ENCODE measurements at places on chromosomes 4 and X. TPM values are rescaled to one million over a fixed set of nuclear protein-coding genes. Genes with fewer than 3 reads are reported as not detected.

- no peak for DNase-seq
Measured at GRCh38 chrX:78886550-78886949, 58.6 kb upstream of the P2RY10 start.

DNA sequence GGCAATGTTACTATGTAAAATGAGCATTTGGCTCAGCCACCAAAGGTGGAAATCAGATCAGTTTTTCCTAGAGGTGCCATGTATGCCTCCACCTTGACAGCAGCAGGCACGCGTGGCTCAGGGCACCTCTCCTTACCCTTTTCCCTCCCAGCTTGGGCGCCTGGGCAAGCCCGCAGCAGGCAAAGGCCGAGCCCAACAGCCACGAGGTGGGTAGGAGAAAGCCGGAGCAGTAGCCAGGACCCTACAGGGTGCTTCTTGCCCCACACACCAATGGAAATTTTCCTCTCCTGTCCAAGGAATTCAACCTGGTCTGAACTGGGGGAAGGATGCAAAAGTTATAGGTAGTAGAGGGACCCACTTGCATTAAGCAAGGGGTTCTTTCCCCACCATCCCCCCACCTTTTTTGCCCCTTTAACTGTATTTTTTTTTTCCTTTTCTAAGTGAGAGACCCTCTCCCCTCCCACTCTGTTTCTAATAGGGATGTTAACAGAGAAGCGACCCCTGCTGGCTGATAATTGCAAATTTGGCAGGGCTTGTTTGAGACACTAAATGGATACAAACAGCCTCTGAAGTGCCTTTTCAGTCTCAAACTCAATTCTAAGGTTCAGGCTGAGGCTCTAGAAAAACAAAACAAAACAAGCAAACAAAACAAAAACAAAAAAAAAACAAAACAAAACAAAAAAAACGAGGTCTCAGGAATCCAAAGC is 895.1 kb downstream of the PCDH18 start:
- DNase-seq, result no peak

GRCh38 chr4:106287353-106287969 is 28.5 kb downstream of the TBCK start:
- DNase-seq, result peak; percentile 67

GRCh38 chr4:142474398-142475087 is 371.6 kb downstream of the INPP4B start:
- DNase-seq, result no peak

DNA sequence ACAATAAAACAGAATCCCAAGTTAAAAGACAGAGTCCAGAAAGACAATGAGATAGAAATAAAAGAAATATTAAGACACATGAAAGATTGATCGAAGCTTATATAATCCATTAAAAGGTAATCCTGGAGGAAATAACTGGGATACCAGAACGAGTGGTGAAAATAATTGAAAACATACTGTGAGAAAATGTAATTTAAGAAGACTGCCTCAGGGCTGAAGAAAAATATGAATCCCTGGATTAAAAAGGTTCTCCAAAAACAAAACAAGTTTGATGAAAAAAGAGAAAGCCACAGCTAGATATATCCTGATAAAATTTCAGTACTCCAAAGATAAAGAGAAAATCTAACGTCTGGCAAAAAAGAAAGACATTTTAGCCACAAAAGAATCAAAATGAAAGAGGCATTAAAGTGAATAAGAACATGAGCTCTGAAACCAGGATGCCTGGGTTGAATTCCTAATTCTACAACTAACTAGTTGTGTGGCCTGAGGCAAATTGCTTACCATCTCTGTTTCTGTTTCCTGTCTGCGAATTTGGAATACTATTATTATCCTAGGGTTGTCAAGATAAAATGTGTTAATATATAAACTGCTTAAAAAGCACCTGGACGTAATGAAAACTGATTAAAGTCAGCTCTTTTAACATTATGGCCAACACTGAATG is 5.5 kb downstream of the DDX60L start:
- DNase-seq, result no peak

DNA sequence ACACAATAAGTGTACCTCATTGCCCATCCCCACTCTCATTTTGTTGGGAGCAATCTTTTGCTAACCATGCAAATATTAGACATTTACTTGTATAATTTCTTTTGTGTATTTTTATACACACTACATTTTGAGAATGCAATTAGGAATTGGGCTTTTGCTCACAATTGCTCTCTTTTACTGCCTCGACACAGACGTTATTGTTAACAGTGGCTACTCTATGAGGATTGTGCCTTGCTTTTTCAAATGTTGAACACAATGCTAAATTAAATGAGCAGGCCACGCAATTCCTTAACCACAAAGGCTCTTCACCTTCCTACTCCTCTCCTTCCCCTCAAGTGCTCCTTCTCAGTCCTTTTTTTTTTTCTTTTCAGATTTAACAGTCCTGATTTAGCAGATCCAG is 42.8 kb upstream of the HPF1 start:
- no peak for DNase-seq

GRCh38 chrX:141668371-141668770 is 30.2 kb downstream of the SPANXD start:
- DNase-seq, result no peak

DNA sequence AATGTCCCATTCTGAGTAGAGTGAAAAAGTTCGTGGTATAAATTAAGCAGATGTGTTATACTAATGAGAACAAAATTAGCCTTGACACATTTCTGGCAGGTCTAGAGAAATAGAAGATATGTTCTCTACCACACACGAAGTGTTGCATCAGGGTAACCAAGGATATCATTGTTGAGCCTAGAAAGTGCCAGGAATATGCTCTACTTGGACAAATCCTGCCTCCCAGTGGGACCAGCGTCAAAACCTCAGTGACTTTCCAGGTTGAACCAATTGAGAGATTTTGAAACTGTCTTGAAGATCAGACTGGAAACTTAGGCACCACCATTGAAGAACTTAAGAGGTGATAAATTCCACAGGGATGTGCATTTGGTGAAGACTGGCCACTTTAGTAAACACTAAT is 115.9 kb downstream of the HPGD start:
- no peak for DNase-seq

GRCh38 chr4:150310159-150310895 is 232.1 kb downstream of the DCLK2 start:
- DNase-seq, result peak; percentile 13

- DNase-seq, result no peak
Measured at GRCh38 chrX:15748841-15749240, 10.8 kb downstream of the CA5B start.

DNA sequence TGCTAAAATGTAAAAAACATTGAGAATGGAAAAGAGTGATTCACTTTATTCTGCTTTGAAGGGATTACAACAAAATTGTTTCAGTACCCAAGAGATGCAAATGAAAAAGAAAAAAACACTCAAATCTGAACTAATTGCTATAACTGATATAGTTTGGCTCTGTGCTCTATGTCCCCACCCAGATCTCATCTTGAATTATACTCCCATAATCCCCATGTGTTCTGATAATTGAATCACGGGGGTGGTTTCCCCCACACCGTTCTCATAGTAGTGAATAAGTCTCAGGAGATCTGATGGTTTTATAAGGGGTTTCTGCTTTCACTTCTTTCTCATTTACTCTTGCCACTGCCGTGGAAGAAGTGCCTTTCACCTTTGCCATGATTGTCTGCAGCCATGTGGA is 213.6 kb upstream of the GALNTL6 start:
- DNase-seq, result no peak

DNA sequence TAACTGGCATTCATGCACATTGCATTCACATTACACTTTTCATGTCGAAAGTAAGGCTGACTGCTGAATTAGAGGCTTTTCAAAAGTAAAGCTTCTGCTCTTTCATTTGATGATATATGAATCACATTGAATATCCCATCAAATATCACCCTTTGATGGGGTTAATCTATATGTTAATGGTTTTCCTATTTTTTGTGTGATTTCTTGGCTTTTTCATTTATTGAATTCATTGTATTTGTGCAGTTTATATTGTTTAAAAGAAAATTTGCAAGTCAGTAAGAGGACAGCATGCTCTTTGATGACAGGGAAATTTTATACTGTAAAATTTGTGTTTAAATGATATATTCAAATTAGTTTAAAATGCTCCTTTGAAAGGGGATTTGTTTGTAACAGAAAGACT is 344.1 kb downstream of the PCDH10 start:
- DNase-seq, result no peak

DNA sequence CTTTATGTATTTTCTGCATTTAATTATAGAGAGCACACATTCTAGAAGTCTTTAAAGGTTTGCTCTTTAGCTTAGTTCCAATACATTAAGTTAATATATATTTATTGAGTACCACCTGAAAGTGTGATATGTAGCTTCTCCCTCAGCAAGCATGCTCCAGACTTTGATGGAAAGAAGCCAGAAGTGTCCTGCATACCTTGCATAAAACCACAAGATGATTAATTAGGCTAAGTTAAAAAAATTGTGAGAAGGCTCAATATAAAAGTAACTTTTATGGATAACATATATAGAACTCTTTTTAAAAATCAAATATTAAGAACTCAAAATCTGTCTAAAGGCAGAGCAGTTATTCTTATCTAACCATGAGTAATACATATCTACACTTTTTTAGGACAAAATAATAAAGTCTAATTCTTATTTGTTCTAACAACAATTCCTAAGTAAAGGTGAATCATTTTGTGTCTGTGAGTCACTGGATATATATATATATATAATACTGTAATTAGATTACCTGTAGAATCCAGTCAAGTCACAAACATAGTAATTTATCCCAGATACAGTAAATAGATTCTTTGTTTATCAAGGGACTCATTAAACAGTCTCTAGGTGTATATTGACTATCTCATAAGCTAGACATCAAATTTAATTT is 51.2 kb downstream of the INTS12 start:
- DNase-seq, result no peak

- DNase-seq, result no peak
Measured at GRCh38 chr4:172035562-172035961, 222.4 kb downstream of the GALNTL6 start.

GRCh38 chrX:100340491-100341141 is 69.5 kb downstream of the PCDH19 start:
- no peak for DNase-seq

DNA sequence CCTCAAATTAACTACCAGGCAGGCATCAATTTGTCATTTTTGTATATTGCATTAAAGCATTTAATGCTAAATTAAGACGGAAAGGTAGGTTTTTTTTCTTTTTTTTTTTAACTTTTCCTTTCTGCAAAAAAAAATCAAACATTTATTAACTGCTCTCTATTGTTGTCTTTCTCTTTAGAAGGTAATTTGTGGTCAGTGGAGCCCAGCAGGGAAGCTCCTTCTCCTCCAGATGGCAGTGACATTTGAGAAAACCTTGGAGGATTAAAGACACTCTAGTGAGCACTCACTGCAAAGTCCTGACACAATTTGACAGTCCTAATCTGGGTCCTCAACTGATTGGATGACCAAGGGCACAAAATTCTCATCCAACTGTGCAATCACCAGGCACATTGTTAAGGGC is 102.4 kb downstream of the SLIT2 start:
- DNase-seq, result no peak

DNA sequence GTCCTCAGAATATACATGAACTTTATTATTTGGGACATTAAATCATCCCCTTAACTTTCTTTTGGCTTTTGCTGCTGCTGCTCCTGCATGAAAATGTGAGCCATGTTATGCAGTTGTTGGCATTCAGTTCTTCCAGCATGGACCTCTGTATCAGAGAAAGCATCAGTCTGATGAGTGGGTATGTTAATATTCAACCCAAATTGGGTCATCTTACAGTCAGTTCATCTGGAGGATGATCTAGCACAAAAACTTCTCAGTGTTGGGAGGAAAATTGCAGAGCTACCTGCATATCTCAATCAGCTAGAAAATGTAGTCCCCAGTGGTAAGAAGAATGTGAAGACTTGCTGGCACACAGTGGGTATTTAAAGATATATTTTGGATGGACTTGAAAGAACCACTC is 96.7 kb downstream of the IL1RAPL2 start:
- no peak for DNase-seq

DNA sequence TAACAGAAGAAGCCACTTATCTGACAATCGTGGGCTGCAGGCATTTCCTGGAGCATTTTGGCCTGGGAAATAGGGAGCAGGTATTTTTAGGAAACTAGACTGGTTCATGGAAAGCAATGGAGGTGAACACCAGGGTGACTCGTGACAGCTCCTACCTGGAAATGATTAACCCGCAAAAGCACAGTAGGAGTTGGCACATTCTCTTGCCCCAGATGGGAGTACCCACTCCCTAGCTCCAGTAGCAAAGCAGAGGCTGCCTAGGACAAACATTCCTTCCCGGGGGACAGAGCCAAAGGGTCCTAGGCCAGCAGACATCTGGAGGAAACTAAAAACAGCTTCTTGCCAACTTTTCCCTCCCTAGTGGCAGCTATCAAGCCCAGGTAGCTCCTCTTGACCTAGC is 29.0 kb downstream of the RTL5 start:
- DNase-seq, result no peak

DNA sequence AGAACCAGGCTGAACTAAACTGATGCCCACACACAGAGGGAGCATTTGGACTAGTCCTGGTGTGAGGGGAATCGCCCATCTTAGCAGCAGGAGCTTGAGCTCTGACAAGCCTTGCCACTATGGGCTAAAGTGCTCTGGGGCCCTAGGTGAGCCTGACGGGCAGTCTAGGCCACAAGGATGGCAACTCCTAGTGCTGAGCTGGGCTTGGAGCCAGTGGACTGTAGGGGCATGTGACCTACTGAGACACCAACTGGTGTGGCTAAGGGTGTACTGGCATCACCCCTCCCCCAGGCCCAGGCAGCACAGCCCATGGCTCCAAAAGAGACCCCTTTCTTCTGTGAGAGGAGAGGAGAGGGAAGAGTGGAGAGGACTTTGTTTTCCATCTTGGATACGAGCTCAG is 14.5 kb downstream of the CENPU start:
- DNase-seq, result no peak

The GUCY1A1 gene
- 1.9 TPM for polyA plus RNA-seq

The VSIG4 gene
- polyA plus RNA-seq, result not detected

The CXCR3 gene
- not detected for polyA plus RNA-seq

The NLGN4X gene
- polyA plus RNA-seq, result not detected

The SMPX gene
- polyA plus RNA-seq, result not detected

The CPLX1 gene
- 0.11 TPM for polyA plus RNA-seq

The TLR6 gene
- polyA plus RNA-seq, result 2.8 TPM

The MPC1L gene
- polyA plus RNA-seq, result not detected
